ENCODE measurements at places on chromosomes 3 and 15. TPM values are rescaled to one million over a fixed set of nuclear protein-coding genes. Genes with fewer than 3 reads are reported as not detected.

The HRH1 gene
- 8.4 TPM for total RNA-seq

The IMPG2 gene
- total RNA-seq = 0.07 TPM

DNA sequence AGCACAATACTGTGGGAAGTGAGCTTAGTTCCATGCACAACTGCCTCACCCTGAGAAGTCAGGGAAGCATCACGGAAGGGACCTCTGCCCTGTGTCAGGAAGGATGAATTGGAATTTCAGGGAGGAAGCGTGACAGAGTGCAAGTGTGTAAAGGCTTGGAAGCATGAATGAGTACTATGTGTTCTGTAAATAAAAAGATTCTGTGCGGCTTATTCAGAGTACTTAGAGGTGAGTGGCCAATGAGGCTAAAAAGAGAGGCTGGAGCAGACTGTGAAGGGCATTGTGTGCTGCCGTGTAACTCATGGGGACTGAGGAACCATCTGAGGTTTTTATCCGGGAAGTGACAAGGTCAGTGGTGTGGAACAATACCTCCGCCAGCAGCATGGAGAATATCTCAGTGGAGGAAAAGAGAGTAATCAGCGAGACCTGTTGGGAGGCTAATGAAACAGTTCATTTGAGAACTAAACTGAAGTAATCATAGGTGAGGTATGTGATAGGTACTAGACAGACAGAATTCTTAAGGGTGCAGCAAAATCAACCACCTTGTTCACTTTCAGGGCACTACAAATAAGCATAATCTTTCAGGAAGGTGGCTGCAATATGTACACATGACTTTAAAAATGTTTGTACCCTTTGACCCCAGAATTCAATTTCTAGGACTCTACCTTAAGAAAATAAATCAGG is 64.9 kb upstream of the SPRED1 start:
- DNase-seq = no peak
- no peak overlapping the region for H3K4me3 ChIP-seq
- no peak overlapping the region for H3K27ac ChIP-seq
- peaks cover 28% of the 10 kb centered on the region for H3K27me3 ChIP-seq
- peaks cover 12% of the 10 kb centered on the region for H3K4me1 ChIP-seq
- no peaks in the 10 kb centered on the region for H3K36me3 ChIP-seq

DNA sequence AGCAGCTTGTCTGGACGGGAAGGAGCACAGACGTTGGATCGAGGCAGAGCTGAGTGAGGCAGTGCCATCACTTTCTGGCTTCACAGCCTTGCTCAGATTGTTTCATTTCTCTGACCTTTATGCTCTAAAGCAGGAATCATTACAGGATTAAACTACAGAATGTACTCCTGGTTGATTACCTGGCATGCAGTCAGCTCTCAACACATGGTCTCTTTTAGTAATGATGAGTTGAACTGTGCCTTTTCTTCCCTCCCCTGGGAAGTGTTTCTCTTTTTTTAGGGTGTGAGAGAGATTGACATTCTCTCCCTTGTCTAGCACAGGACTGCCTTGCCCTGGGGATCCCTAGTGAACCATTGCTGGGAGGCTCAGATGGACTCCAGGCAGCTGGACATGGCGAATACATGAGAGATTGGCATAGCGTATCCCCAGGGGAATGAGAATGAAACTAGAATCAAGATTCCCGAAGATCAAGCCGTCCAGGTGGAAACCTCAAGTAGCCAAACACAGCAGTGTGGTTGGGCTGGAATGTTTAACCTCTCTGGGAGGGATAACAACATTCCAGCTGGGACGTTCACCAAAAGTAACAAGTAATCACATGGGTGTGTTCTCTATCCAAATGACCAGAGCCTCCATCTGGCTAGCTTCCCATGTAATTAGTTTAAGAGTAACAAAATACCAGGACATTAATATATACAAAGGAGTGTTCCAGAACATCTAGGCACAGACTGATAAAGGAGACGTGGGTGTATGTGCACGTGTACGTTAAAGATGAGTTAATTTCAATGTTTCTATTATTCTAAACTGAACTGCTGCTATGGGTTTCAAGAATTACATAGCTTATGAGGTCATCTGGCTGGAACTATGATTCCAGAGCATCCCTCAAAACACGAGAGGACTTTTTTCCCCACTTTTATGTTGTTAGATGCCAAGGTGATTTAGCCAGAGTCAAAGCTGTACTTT is 118.6 kb upstream of the NR2E3 start:
- H3K27ac ChIP-seq = peak overlapping the region; percentile 90
- peaks cover 23% of the 10 kb centered on the region for H3K36me3 ChIP-seq
- DNase-seq = peak; percentile 81
- H3K4me1 ChIP-seq = peaks cover 66% of the 10 kb centered on the region
- H3K27me3 ChIP-seq = no peaks in the 10 kb centered on the region

DNA sequence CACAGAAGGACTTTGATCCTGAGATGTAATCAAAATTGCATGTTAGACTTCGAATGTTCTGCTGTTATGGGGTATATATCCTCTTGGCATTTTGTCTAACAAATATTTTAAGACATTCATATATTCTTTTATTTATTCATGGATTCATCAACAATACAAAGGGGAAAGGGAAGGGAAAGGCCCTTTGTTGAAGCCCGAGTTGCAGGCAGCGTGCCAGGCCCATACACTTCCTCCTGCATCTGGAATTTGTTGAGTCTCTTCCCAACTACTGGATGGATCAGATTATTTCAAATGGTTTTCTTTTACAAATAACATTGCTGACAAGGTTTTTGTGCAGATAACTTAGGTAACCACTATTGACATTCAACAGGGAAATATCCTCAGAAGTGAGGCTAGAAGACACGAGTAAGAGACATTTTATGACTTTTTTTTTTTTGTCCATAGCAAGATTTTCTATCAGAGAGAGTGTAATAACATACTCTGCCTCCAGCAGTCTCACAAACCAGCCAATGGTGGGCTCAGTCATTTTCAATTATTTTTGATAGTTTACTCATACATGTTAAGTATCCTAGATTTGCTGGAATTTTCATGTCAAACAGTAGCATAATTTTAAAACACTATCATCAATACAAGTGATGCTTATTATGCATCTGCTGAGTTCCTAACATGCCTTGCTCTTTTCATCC is 94.3 kb downstream of the RPL39L start:
- peaks cover 19% of the 10 kb centered on the region for H3K4me1 ChIP-seq
- H3K36me3 ChIP-seq = no peaks in the 10 kb centered on the region
- H3K27me3 ChIP-seq = no peaks in the 10 kb centered on the region
- DNase-seq = no peak

- H3K27ac ChIP-seq = no peak overlapping the region
- H3K27me3 ChIP-seq = no peaks in the 10 kb centered on the region
- H3K36me3 ChIP-seq = peaks cover 15% of the 10 kb centered on the region
- no peak for DNase-seq
- peaks cover 17% of the 10 kb centered on the region for H3K4me1 ChIP-seq
Measured at GRCh38 chr3:175457301-175457700, 598.2 kb downstream of the NAALADL2 start.

GRCh38 chr3:13559764-13560525 is 11.0 kb downstream of the FBLN2 start:
- H3K27ac ChIP-seq = no peak overlapping the region
- DNase-seq = no peak
- H3K4me3 ChIP-seq = no peak overlapping the region
- peaks cover 34% of the 10 kb centered on the region for H3K4me1 ChIP-seq

DNA sequence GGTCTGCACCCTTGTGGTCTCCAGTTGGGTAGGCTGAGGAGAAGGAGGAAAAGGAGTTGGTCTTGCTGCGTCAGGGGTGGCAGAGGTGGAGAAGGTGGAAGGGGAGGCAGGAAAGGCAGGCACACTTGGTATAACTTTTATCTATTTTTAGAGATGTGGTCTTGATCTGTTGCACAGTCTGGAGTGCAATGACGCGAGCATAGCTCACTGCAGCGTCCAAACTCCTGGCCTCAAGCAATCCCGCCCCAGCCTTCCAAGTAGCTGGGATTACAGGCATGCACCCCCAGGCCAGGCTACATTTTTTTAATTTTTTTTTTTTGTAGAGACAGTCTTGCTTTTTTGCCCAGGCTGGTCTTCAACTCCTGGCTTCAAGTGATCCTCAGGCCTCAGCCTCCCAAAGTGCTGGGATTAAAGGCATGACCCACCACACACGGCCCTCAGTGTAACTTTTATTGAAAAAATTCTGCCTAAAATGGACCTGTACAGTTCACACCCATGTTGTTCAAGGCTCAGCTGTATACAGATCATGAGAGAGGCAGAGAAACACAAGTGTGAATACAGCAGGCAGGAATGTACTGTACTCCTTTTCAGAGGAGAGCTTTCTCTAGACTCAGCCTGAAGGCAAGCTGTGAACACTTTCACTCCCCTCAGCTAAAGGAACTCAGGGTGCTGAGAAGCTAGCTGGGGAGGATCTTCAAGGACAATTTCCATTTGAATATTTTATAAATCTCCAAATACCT is 2.1 kb upstream of the RHOV start:
- no peaks in the 10 kb centered on the region for H3K36me3 ChIP-seq
- H3K4me3 ChIP-seq = no peak overlapping the region
- peaks cover 1% of the 10 kb centered on the region for H3K27me3 ChIP-seq
- H3K27ac ChIP-seq = peak overlapping the region; percentile 74
- peak; percentile 59 for DNase-seq

- peaks cover 6% of the 10 kb centered on the region for H3K4me1 ChIP-seq
- H3K36me3 ChIP-seq = peaks cover 24% of the 10 kb centered on the region
- H3K27me3 ChIP-seq = peaks cover 4% of the 10 kb centered on the region
- H3K27ac ChIP-seq = no peak overlapping the region
- no peak overlapping the region for H3K4me3 ChIP-seq
Measured at GRCh38 chr3:53229606-53230005, 26.2 kb downstream of the TKT start.

DNA sequence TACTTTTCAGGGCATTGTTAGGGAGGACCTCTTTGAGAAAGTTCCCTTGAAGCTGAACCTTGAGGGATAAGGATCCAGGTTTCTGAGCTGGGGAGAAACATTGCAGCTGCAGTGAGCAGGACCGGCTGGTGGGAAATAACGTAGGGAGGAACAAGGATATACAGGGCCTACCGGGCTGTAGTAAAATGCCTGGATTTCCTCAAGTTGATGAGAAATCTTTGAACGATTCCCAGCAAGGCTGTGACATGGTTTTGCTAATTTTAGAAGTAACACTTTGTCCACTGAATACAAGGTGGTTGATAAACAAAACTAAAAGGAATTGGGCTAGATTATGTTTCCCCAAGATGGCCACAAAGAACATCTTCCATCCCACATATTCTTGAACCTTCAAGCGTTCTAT is 137.0 kb upstream of the AGBL1 start:
- H3K36me3 ChIP-seq = no peaks in the 10 kb centered on the region
- H3K27me3 ChIP-seq = peaks cover 2% of the 10 kb centered on the region
- no peak overlapping the region for H3K4me3 ChIP-seq
- H3K27ac ChIP-seq = no peak overlapping the region

- H3K4me1 ChIP-seq = peaks cover 33% of the 10 kb centered on the region
- H3K27me3 ChIP-seq = no peaks in the 10 kb centered on the region
- no peak overlapping the region for H3K27ac ChIP-seq
- DNase-seq = no peak
- no peak overlapping the region for H3K4me3 ChIP-seq
- H3K36me3 ChIP-seq = peaks cover 22% of the 10 kb centered on the region
Measured at GRCh38 chr3:105843994-105844393, 24.8 kb downstream of the CBLB start.

GRCh38 chr3:14194865-14195264 is 16.2 kb downstream of the LSM3 start:
- H3K4me3 ChIP-seq = no peak overlapping the region
- H3K4me1 ChIP-seq = peaks cover 14% of the 10 kb centered on the region
- no peak for DNase-seq
- peaks cover 21% of the 10 kb centered on the region for H3K36me3 ChIP-seq

GRCh38 chr3:155158346-155159037 is 78.4 kb downstream of the MME start:
- no peaks in the 10 kb centered on the region for H3K27me3 ChIP-seq
- no peak overlapping the region for H3K27ac ChIP-seq
- H3K4me1 ChIP-seq = peaks cover 14% of the 10 kb centered on the region
- DNase-seq = no peak

DNA sequence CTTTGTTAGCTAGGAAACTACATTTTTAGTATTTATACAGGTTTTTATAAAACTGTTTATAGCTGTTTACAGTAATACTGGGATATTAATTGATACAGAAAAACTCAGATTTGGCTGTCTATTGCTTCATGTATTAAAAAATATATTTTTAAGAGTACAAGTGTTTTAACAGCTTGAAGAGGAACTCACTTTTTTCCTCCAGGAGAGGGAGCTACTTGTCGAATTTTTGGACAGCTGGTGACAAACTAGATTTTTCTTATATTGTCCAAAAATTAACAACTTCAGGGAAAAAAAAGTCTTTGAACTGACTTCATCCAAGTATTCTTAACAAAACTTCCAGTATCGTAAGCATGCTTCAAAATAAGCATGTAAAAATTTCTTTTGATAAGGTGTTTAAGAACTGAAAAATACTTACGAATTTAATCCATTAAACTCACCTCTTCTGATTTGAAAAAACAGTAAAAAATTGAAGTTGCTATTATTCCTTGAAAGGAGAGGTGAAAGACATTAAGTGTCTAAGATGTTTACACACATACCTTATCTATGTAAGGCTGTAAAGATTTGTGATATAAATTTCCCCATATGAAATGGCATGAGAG is 4.0 kb downstream of the DIPK2A start:
- peaks cover 57% of the 10 kb centered on the region for H3K4me1 ChIP-seq
- H3K4me3 ChIP-seq = peak overlapping the region; percentile 96
- H3K27ac ChIP-seq = peak overlapping the region; percentile 88
- H3K36me3 ChIP-seq = no peaks in the 10 kb centered on the region
- peak; percentile 67 for DNase-seq
- H3K27me3 ChIP-seq = no peaks in the 10 kb centered on the region

- peaks cover 14% of the 10 kb centered on the region for H3K36me3 ChIP-seq
- DNase-seq = no peak
- peaks cover 14% of the 10 kb centered on the region for H3K4me1 ChIP-seq
- H3K4me3 ChIP-seq = no peak overlapping the region
- H3K27me3 ChIP-seq = no peaks in the 10 kb centered on the region
- no peak overlapping the region for H3K27ac ChIP-seq
Measured at GRCh38 chr3:123508178-123508577, 59.3 kb upstream of the ADCY5 start.

- no peak overlapping the region for H3K27ac ChIP-seq
- H3K4me1 ChIP-seq = no peaks in the 10 kb centered on the region
- no peak overlapping the region for H3K4me3 ChIP-seq
- DNase-seq = no peak
Measured at GRCh38 chr15:72866866-72867616, 83.5 kb upstream of the ADPGK start.

GRCh38 chr15:80778964-80779657 is at the start of gene CEMIP:
TSS of gene CEMIP (plus strand) at chr15:80779370. CDS start at chr15:80873880, 94,510 bp downstream.
- H3K4me1 ChIP-seq = peaks cover 45% of the 10 kb centered on the region
- H3K27me3 ChIP-seq = peaks cover 11% of the 10 kb centered on the region
- peak within 1 kb of the TSS; percentile 91 for H3K4me3 ChIP-seq
- H3K27ac ChIP-seq = no peak within 1 kb of the TSS
- peaks cover 5% of the 10 kb centered on the region for H3K36me3 ChIP-seq
- peak; percentile 50 for DNase-seq

DNA sequence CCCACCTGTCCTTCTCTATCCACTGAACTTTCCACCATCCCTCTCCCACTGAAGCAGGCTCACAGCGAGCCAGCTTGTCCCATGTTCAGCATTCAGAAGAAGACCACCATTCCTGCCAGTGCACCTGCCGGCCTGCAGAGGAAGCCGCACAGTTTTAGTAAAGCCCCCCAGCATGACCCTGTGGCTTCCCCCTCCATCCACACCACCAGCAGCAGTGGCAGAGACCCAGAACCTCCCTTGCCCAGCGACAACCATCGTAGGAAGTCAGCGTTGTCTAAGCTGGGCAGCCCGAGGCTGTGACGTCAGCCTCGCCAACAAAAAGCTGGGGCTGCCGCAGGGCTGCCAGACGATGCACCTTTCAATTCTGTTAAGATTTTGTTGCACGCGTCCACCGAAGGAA is 66.6 kb upstream of the TAMM41 start:
- no peak overlapping the region for H3K4me3 ChIP-seq
- H3K27ac ChIP-seq = no peak overlapping the region
- H3K4me1 ChIP-seq = no peaks in the 10 kb centered on the region
- peaks cover 17% of the 10 kb centered on the region for H3K27me3 ChIP-seq

Measured in HFFc6 (cell line).